Brain pericyte (primary cell): ENCODE measurements at places on chromosomes 13 and 19.

- DNase-seq = no peak
Observed at GRCh38 chr13:25756251-25756650, 295.6 kb downstream of the SHISA2 start.

- no peak for DNase-seq
Observed at GRCh38 chr13:98050041-98050466, 92.8 kb upstream of the FARP1 start.

GRCh38 chr13:102902789-102903347 is 57.0 kb downstream of the ERCC5 start:
- no peak for DNase-seq

GRCh38 chr19:7605490-7606222 is 10.0 kb downstream of the CAMSAP3 start:
- DNase-seq = no peak

DNA sequence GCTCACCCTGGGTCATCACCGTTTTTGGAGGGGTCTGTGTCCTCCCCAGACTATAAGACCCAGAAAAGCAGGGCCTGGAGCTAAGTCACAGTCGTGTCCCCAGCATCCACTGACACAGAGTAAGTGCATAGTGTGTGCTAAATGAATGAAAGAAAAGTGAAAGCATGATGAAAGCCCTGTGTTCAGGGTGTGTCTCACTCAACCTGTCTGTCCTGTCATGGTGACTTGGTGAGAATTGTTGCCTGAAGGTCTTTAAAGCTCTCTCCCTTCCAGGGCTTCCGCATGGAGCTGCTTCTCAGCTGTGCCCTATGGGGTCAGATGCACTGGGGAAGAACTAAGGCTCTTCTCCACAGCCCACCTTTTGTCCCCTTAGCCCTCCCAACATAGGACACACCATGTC is 20.5 kb upstream of the IGFL1 start:
- no peak for DNase-seq

- no peak for DNase-seq
Observed at GRCh38 chr19:15107061-15108010, at the start of gene SYDE1. Gene SYDE1, plus strand, starts transcription at chr19:15107401. Its CDS starts 33 bp downstream, at chr19:15107434.

DNA sequence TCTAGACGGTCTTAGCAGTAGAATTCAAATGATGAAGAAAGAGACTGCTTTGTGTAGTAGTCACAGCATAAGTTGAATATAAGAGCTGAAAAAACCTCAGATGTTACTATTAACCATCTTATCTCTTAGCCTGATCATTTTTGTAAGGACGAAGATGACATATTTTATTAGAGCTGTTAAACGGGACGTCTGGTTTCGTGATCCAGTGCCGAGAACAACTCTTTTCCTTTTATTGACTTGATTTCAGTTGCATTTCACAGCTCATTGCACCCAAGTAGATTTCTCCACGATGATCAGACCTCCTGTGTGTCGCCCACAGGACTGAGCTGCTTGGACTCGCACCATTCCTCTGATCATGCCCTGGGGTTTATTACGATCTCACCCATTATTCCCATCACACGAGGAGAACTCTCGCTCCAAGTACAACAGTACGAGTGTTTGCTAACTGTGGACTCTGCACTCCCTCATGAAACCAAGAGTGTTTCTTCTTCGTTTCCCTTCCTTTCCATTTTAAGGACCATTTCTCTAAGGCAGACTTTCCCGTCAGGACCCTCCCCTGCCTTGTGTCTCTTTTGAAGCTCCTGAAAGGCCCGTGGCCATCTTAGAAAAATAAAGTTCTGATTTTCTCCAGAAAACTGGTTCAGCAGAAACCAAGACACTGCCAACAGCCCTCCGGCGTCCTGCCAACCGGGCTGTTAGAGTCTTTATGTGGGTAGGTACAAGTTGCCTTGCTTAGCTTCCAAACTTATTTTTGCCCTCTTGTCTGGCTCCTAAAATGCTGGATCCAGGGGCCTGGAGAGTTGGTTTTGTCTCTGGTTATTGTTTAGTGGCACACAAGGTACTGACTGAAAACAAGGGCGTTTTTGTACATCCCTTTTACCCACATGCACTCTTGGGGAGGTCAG is 48.2 kb upstream of the RNF113B start:
- DNase-seq = no peak
